ENCODE measurements at places on chromosomes 4 and X.

GRCh38 chr4:61440321-61440720, 240.2 kb downstream of the ADGRL3 start:
- DNase-seq = no peak

DNA sequence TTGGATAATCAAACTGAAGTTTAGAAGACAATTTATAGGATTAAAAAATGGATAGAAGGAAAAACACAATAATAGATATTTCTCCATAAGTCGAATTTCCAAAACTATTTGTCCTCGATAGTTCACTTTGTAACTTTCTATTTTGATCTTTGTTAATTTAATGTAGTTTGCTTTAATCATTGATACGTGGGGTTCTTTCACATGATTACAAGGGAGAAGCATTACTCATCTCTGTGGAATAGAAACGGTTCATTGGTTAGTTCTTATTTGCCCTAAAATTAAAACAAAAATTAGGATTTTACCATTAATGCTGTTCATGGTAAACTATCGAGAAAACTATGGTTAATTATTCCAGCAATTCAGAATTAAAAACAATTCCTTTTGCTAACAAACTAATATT, 2.1 kb downstream of the TET2 start:
- no peak for DNase-seq

DNA sequence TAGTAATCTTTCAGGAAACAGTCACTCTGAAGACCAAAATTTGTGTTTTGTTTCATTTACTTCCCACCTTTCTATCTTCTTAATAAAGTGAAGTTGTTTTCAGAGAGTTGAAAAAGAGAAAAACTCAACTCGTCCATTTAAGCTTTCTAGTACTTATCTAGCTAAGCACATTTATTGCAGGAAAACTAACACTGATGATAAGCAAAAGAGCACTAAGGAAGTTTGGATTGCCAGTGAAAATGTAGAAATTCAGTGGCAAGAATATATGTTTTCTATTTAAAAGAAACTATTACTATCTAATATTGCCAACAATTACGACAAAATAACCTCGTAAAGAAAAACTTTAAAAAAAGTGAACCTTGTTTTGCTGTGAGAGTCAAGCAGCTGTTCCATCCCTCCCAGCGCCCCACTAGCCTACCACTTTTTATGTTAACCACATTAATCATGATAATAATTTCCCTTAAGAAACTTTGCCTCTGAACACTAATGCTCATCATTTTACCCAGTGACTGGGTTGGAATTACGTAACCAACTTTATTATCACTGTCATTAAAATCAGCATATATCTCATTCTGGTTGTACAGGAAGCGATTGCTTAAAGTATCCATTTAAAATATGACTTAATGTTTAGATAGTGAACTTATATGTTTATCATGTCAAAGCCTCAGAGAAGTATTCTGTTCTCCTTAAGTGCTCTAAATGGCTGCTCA, 24.8 kb downstream of the SPRY1 start:
- DNase-seq = no peak

DNA sequence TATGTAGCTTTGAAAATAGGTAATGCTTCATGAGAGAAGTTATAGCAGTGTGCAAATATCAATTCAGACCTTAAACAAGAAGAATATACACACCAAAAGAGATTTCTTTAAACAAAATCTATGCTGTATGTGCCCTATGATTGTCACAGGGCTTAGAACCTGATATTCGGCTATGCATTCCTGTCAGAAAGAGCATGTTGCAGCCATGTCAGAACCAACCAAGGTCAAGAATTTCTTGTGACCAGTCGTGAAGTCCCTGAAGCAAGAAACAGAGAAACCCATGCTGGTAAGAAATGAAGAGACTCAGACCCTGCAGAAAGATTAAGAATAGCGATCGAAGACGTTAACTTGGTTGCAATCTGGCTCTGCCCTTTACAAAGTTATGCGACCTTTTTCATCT, 210.3 kb upstream of the SPIN4 start:
- no peak for DNase-seq

DNA sequence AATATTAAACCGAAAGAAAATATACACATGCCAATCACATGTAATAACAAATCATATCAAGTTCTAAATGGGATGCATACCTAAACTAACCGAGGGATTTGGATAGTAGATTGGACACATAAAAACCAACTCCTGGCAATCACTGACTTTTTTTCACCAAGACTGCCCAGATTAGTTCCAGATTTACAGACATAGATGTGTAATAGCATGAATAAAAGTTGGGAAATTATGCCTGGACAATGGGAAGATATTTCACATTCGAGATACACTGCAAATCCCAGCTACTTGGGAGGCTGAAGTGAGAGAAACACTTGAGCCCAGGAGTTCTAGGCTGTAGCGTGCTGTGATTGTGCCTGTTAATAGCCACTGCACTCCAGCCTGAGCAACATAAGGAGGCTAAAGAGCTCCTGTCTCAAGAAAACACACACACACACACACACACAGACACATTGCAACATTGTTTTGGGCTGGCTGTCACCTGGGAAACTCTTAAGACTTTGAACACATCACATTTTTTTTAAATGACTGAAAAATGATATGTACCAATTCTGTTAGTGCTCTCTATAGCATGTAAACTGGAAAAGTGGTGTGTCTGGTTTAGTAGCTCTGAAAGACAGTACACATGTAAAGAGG, 5.7 kb downstream of the RAB40A start:
- no peak for DNase-seq

DNA sequence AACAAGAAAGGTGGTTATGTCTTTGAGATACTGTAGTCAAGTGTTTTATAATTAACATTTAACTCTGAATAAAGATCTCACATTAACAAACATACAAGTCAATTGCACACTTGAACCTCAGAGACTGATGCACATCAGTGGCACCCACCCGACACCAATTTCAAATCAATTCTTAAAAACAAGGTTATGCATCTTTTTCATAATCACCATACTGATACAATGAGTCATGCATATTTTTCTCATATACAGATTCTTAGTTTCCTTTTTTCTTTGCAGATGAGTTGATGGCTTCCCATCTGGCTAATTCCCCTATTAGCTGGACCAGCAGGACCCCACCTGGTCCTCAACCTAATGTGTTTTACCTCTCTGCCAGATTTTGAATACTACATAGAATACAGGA, 136.2 kb upstream of the RPL34 start:
- DNase-seq = no peak

GRCh38 chr4:189769131-189769530, 171.5 kb upstream of the FRG1 start:
- DNase-seq = no peak

DNA sequence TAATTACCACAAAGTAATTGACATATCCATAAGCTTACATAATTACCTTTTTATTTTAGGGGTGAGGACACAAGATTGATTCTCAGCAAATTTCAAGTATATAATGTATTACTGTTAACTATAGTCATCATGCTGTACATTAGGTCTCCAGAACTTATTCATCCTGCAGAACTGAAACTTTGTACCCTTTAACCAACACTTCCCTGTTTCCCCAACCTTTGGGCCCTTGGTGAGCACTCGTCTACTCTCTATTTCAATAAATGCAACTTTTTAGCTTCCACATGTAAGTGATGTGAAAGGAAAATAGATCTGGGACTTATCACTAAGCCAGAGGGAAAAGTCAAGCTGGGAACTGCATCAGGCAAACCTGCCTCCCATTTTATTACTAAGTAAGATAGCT, 33.6 kb upstream of the CCNG2 start:
- DNase-seq = no peak

- no peak for DNase-seq
These were observed 17.6 kb downstream of the THAP9 start for GRCh38 chr4:82918091-82918490.

DNA sequence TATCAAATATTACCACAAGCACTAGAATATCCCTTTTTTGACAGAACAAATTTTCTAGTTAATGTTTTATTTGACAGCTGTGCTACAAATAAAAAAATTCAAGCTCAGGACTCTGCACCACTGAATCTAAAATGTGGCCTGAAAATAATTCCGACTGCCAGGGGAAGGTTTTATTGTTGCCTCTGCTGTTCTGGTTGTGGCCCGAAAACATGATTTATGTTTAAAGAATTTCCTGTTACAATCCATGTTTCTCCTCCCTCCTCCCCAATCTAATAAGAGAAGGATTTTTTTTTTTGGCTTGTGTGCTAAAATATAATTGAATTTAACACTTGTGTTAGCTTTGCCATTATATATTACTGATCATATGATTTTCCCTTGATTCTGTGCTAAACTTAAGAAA, 227.8 kb downstream of the DCLK2 start:
- no peak for DNase-seq
